ENCODE measurements at places on chromosomes 4 and X. TPM values are rescaled to one million over a fixed set of nuclear protein-coding genes. Genes with fewer than 3 reads are reported as not detected.

Gene RGN
- 10.2 TPM for total RNA-seq

Gene SHROOM3
- 23.3 TPM for total RNA-seq

Gene COL4A6
- total RNA-seq = 11.5 TPM

Gene SCML2
- total RNA-seq = 5.8 TPM

Gene LNX1
- 13.3 TPM for total RNA-seq

Gene NUDT10
- 17.3 TPM for total RNA-seq

Gene NPY2R
- 3.3 TPM for total RNA-seq

Gene SYNPO2
- 14.3 TPM for total RNA-seq

Gene SCD5
- total RNA-seq = 180 TPM

Gene CXCL11
- total RNA-seq = 0.69 TPM
